ENCODE measurements at places on chromosomes 16 and 17. TPM values are rescaled to one million over a fixed set of nuclear protein-coding genes. Genes with fewer than 3 reads are reported as not detected.

- H3K27me3 ChIP-seq = no peaks in the 10 kb centered on the region
- H3K4me3 ChIP-seq = no peak overlapping the region
- H3K4me1 ChIP-seq = no peaks in the 10 kb centered on the region
- no peak for DNase-seq
Observed at GRCh38 chr17:70713694-70714093, 544.4 kb downstream of the KCNJ2 start.

DNA sequence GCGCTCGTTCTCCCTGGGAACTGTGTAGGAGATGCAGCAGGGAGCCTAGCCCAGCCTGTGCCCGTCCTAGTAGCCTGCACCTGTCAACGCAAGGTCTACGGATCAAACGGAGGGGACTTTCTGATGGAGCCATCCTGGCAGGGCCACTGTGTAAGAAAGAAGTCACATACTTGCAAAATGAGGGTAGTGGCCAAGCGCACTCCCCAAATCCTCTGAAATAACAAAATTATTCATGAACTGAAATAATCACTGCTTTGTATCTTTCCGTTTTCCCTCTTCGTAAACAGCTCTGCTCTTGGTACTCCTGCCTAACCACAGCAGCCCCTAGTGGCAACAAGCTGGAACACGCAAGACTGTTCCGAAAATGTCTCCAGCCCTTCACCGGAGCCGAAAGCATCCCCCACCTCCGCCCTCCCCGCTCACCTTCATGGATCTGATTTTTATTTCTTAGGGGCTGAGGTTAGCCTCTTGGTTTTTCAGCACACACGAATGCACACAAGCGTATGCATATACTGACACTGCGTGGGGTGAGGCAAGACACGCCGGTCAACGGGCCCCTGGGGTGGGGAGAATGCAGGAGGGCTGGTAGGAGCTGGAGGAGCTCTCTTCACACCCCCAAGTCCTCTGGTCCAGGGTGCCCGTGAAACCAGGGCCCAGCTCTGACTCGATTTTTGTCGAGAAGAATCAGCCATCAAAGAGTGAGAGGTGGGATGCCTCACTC, 100.8 kb downstream of the ABCC12 start:
- H3K4me3 ChIP-seq = peak overlapping the region; percentile 2
- no peaks in the 10 kb centered on the region for H3K27me3 ChIP-seq

DNA sequence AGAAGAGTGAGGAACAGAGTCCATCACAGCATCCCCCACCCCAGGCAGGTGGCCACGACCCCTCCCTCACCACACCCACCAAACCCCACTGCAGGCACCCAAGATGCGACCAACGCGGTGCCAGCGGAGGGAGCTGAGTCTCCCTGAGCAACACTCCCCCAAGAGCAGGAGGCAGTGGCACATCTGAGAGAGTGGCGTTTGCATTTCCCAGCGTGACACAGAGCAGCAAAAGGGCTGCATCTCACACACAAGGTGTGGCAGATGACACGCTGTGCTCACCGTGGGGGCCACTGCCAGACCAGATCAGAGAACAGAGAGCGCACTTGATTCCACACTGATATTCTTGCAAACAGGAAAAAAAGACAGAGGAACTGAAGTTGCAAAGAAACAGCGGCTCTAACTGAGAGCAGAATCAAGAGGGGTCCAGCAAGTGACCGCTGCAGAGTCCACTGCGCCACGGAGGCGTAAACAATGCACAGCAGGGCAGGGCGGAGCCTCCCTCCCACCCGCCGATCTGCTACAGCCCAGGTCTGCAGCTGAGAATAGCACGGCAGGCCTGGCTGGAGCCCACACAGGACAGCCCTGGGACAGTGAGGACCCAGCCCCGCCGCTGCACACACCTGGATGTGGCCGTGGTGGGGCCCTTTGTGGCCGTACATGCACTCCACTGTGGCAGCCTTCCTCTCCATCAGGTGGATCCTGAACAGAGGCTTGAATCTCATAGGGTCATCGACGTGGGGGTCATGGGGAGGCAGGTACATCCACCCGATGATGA, 26.0 kb upstream of the C16orf95 start:
- H3K27ac ChIP-seq = no peak overlapping the region
- no peak overlapping the region for H3K4me3 ChIP-seq
- H3K36me3 ChIP-seq = peaks cover 50% of the 10 kb centered on the region
- no peaks in the 10 kb centered on the region for H3K4me1 ChIP-seq
- no peaks in the 10 kb centered on the region for H3K27me3 ChIP-seq

- no peaks in the 10 kb centered on the region for H3K4me1 ChIP-seq
- no peaks in the 10 kb centered on the region for H3K27me3 ChIP-seq
- DNase-seq = no peak
- peaks cover 22% of the 10 kb centered on the region for H3K36me3 ChIP-seq
- H3K4me3 ChIP-seq = no peak overlapping the region
- no peak overlapping the region for H3K27ac ChIP-seq
Observed at GRCh38 chr17:19833914-19834313, 33.8 kb downstream of the ULK2 start.

- peak overlapping the region; percentile 4 for H3K4me3 ChIP-seq
- peak overlapping the region; percentile 93 for H3K27ac ChIP-seq
- peaks cover 44% of the 10 kb centered on the region for H3K4me1 ChIP-seq
Observed at GRCh38 chr16:56607109-56607618, 1.2 kb upstream of the MT2A start.

- H3K4me1 ChIP-seq = peaks cover 64% of the 10 kb centered on the region
- DNase-seq = no peak
- H3K27me3 ChIP-seq = no peaks in the 10 kb centered on the region
- H3K4me3 ChIP-seq = no peak overlapping the region
Observed at GRCh38 chr17:29136998-29137730, 43.0 kb downstream of the MYO18A start.

DNA sequence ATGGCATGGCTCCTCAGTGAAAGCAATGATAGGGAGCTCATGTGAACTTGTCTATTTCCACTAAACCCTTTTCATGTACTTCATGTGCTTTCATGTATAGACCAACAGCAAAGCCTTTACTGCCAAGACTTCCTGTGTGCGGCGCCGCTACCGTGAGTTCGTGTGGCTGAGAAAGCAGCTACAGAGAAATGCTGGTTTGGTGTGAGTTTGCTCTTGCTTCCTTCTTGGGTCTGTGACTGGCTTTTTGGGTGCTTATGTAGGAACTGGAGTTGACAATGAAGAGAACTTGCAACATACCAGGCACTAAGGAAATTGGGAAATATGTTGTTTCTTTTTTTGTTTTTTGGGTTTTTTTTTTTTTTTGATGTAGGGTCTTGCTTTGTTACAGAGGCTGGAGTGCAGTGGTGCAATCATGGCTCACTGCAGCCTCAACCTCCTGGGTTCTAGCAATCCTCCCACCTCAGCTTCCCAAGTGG, 5.7 kb downstream of the SNX11 start:
- no peaks in the 10 kb centered on the region for H3K27me3 ChIP-seq
- DNase-seq = no peak
- H3K27ac ChIP-seq = no peak overlapping the region
- H3K36me3 ChIP-seq = peaks cover 23% of the 10 kb centered on the region

DNA sequence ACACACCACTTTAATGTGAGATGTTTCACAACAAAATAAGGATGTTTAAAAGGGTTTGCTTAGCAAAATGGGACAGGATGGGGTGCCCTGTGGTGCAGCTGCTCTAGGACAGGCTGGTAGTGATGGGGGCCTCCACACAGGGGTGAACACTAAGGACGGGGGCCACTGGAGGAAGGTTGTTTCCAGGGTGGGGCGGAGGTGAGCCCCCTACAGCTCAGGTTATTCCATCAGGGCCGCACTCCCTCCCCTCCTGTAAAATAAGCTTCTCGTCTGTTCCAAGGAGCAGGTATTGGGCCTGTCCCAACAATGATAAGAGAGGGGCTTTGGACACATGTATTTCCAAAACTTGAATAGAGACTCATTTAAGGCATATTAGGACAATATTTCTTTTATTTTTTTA, 1.9 kb upstream of the HEXD start:
- DNase-seq = no peak
- no peaks in the 10 kb centered on the region for H3K36me3 ChIP-seq
- H3K27me3 ChIP-seq = no peaks in the 10 kb centered on the region
- no peak overlapping the region for H3K27ac ChIP-seq
- H3K4me1 ChIP-seq = peaks cover 14% of the 10 kb centered on the region

DNA sequence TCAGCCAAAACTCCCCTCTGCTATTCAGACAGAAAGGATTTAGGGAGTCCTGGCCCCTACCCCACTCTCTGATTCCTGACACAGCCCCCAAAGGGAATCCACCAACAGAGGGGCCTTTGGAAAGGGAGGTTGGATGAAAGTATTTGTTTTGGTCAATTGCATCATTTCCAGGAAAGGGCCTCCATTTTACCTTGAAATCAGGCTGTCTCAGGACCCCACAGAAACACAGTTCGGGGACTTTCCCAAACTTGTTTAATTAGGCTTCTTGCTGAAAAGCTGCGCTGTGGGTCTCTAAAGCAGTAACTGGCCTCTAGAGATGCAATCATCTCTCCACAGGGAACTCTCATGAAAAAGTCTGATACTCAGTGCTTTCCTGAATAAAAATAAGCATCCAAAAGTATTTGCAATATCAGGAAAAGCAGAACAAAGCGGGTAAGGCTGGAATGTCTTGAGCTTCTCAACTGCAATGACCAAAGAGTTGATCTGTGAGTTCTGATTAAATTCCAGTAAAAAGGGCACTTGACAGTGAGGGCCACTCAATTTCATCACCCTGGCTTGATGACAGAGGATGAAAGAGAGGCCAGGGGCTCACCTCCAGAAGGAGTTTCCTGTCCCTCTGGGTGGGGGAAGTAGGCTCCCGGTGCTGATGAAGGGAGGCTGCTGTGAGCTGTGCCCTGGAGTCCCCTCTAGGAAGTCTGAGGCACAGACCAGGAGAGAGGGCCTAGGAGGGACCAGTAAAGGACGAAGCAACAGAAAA, 36.3 kb downstream of the LYRM9 start:
- DNase-seq = no peak
- H3K27ac ChIP-seq = no peak overlapping the region
- no peaks in the 10 kb centered on the region for H3K36me3 ChIP-seq
- H3K4me1 ChIP-seq = no peaks in the 10 kb centered on the region
- H3K27me3 ChIP-seq = no peaks in the 10 kb centered on the region

- no peaks in the 10 kb centered on the region for H3K36me3 ChIP-seq
- DNase-seq = no peak
- no peaks in the 10 kb centered on the region for H3K4me1 ChIP-seq
- H3K4me3 ChIP-seq = no peak overlapping the region
- H3K27ac ChIP-seq = no peak overlapping the region
Observed at GRCh38 chr16:8581831-8582580, 8.3 kb downstream of the TMEM114 start.

DNA sequence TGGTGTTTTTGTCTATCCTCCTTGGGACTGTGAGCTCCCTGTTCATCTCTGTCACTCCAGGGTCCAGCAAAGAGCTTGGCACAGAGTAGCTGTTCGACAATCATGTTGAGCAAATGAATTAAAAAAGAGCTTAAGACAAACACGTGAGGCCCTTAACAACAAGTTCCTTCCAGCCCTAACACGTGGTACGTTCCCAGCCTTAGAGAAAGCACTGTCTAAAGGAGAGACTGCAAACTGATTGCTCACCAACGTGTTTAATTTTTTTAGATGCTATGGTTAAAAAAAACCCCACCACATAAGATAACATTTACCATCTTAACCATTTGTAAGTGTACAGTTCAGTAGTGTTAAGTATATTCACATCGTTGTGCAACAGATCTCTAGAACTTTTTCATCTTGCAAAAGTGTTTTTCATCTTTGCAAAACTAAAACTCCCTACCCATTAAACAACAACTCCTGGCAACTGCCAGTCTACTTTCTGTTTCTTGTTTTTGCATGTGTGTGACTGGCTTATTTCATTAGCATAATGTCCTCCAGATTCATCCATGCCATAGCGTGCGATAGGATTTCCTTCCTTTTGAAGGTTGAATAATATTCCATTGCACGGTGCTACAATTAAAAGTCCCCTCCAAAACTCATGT, 28.2 kb downstream of the LAT start:
- no peak overlapping the region for H3K27ac ChIP-seq
- DNase-seq = no peak
- no peaks in the 10 kb centered on the region for H3K36me3 ChIP-seq
- H3K4me1 ChIP-seq = no peaks in the 10 kb centered on the region
- no peaks in the 10 kb centered on the region for H3K27me3 ChIP-seq

DNA sequence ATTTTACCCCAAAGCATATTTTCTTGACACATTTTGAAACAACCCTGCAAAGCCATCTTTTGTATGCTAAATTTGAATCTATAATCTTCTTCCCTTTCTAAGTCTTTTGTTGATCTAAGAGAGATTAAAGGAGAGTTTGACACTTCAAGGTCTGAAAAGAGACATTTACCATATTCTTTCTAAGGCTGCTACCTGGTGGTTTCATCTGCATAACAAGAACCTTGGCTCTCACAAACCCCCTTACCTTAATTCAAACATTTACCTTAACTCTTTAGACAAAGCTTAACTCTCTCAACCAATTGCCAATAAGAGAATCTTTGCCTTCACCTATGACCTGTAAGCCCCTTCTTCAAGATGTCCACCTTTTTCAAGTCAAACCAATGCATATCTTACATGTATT, 1143.6 kb downstream of the CDH11 start:
- H3K27ac ChIP-seq = no peak overlapping the region
- H3K36me3 ChIP-seq = no peaks in the 10 kb centered on the region
- H3K4me3 ChIP-seq = no peak overlapping the region
- H3K4me1 ChIP-seq = no peaks in the 10 kb centered on the region
- DNase-seq = no peak
- H3K27me3 ChIP-seq = no peaks in the 10 kb centered on the region

- H3K27ac ChIP-seq = no peak overlapping the region
- H3K36me3 ChIP-seq = no peaks in the 10 kb centered on the region
- no peaks in the 10 kb centered on the region for H3K4me1 ChIP-seq
- H3K4me3 ChIP-seq = no peak overlapping the region
- no peaks in the 10 kb centered on the region for H3K27me3 ChIP-seq
- no peak for DNase-seq
Observed at GRCh38 chr16:71421911-71422310, 19.9 kb downstream of the TLE7 start.

DNA sequence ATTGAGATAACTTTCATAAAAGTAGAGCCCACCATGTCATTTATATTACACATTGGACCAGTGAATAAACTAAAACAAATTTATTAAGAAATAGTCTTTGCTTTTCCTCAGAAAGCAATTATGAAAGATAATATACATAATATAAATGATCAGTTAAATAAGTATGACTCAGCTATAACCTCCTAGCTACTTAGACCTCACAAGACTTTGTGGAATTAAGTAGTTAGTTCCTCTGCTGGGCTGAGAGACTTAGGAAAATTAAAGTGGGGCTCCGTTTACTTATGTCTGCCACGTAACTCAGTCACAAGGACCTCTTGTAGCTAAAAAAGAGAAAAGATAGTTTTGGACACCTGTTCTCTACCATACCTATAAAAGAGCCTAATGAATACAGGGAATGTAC, 76.9 kb downstream of the MRTFB start:
- H3K4me1 ChIP-seq = peaks cover 33% of the 10 kb centered on the region
- H3K27me3 ChIP-seq = no peaks in the 10 kb centered on the region
- H3K27ac ChIP-seq = no peak overlapping the region
- H3K4me3 ChIP-seq = no peak overlapping the region
- no peak for DNase-seq
- no peaks in the 10 kb centered on the region for H3K36me3 ChIP-seq

- H3K4me1 ChIP-seq = peaks cover 11% of the 10 kb centered on the region
- H3K4me3 ChIP-seq = no peak overlapping the region
- peaks cover 20% of the 10 kb centered on the region for H3K36me3 ChIP-seq
- no peaks in the 10 kb centered on the region for H3K27me3 ChIP-seq
- no peak for DNase-seq
- H3K27ac ChIP-seq = no peak overlapping the region
Observed at GRCh38 chr17:63702721-63703015, 2.7 kb upstream of the LIMD2 start.

Gene TNFRSF12A
- total RNA-seq = 274 TPM

Gene TNS4
- 0.14 TPM for total RNA-seq

Gene HS3ST4
- total RNA-seq = not detected

Gene SLC6A2
- total RNA-seq = 0.85 TPM

Gene CCL7
- total RNA-seq = 1.3 TPM

Gene ALOX15B
- total RNA-seq = 8.3 TPM

Gene NPW
- not detected for total RNA-seq
